CD14-positive monocyte (primary cell): ENCODE measurements at places on chromosomes 4 and X.
A peak's percentile ranks its signal among the peaks of the same experiment; 100 is the strongest.

GRCh38 chr4:157005831-157006230 lies 34.2 kb upstream of the PDGFC start:
- no peak overlapping the region for H3K4me3 ChIP-seq
- no peaks in the 10 kb centered on the region for H3K4me1 ChIP-seq
- H3K36me3 ChIP-seq, result no peaks in the 10 kb centered on the region
- no peaks in the 10 kb centered on the region for H3K27me3 ChIP-seq

- DNase-seq, result no peak
- H3K4me3 ChIP-seq, result no peak overlapping the region
- no peaks in the 10 kb centered on the region for H3K4me1 ChIP-seq
- H3K36me3 ChIP-seq, result no peaks in the 10 kb centered on the region
- H3K27me3 ChIP-seq, result no peaks in the 10 kb centered on the region
Observed at GRCh38 chrX:147072747-147073146, 258.2 kb upstream of the CXorf51A start.

- H3K4me1 ChIP-seq, result no peaks in the 10 kb centered on the region
- no peaks in the 10 kb centered on the region for H3K27me3 ChIP-seq
- no peak overlapping the region for H3K4me3 ChIP-seq
- no peaks in the 10 kb centered on the region for H3K36me3 ChIP-seq
- no peak for DNase-seq
Observed at GRCh38 chr4:137495578-137495977, 36.7 kb downstream of the PCDH18 start.

GRCh38 chrX:41720125-41720779 lies 3.7 kb upstream of the GPR82 start:
- peaks cover 42% of the 10 kb centered on the region for H3K4me1 ChIP-seq
- peak overlapping the region; percentile 47 for H3K27ac ChIP-seq
- no peak for DNase-seq
- H3K4me3 ChIP-seq, result no peak overlapping the region
- H3K36me3 ChIP-seq, result no peaks in the 10 kb centered on the region

GRCh38 chrX:117895418-117895817 lies 221.2 kb downstream of the KLHL13 start:
- no peak for DNase-seq
- H3K4me1 ChIP-seq, result no peaks in the 10 kb centered on the region
- no peaks in the 10 kb centered on the region for H3K27me3 ChIP-seq
- H3K4me3 ChIP-seq, result no peak overlapping the region
- no peak overlapping the region for H3K27ac ChIP-seq
- no peaks in the 10 kb centered on the region for H3K36me3 ChIP-seq

DNA sequence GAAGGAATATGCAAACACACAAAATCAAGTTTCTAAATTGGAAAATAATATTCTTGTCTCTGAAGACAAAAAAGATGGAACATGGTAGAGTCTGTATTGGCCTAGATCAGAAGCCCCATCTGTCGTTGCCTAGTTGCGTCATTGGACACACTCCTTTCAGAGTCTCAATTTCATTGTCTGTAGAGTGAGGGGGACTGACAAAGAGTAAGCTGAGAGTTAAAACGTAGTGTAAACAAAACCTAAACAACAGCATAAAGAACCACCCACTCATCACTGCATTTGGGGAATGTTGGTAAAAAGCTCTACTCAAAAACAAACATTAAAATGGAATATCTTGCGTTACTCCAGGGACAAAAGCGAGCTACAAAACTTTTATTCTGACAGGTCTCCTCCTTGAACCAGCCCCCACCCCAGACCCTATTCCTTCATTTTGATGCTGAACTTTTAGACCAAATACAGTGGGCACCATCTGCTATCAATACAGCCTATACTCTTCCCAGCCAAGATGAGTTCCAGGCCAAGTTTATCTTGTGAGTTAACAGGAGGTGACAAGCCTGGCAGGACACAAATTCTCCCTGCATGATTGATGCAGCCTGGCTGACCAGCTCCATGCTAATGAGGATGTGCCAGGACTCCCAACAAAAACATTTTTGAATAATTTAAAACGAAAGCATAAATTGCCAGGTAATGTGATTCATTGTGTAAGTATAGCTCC lies 125.2 kb downstream of the COL25A1 start:
- H3K36me3 ChIP-seq, result no peaks in the 10 kb centered on the region
- H3K27me3 ChIP-seq, result no peaks in the 10 kb centered on the region
- H3K27ac ChIP-seq, result no peak overlapping the region
- no peak overlapping the region for H3K4me3 ChIP-seq
- no peak for DNase-seq

DNA sequence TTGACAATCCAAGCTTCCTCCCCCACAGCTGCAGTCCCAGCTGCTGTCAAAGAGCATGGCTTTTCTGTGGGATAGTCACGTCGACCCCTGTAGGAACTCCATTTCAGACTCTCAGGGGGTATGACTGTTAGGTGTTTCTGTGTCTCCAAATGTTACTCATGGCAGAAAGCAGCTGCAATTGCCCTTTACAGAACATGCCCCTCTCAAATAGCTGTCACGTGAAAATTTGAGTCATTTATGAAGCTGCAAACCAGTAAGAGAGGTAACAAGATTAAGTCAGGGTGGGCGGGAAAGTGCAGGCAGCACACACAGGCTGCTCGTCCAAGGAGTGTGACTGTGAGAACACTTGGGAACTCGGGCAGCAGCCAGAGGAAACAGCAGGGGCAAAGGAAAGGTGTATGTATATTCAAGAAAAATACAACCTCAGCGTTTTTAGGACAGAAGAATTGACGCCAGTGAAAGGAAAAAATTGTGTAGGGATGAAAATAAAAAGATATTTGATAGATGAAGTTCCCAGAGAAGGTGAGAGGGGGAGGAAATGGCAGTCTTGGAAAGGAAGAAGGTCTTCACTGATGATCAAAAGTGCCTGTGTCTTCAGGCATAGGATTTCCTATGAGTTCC lies 66.5 kb upstream of the TMEM184C start:
- no peak for DNase-seq
- H3K27ac ChIP-seq, result no peak overlapping the region
- no peaks in the 10 kb centered on the region for H3K27me3 ChIP-seq
- no peaks in the 10 kb centered on the region for H3K36me3 ChIP-seq

DNA sequence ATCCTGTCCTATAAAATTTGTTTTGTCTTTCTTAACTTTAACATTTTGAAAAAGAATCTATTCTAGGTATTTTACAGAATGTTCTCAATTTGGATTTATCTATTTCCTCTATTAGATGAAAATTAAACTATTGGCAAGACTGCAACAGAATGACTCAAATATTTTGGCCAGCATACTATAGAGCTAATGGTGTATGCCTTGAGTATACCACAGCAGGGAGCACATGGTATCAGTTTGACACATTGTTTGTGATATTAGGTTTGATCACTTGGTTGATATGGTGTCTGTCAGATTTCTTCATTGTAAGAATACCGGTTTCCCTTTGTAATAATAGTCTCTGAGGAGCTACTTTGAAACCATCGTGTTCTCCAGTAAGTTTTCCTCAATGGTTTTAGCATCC lies 87.8 kb upstream of the NPNT start:
- no peaks in the 10 kb centered on the region for H3K36me3 ChIP-seq
- H3K4me1 ChIP-seq, result no peaks in the 10 kb centered on the region
- no peak overlapping the region for H3K4me3 ChIP-seq
- no peaks in the 10 kb centered on the region for H3K27me3 ChIP-seq
- DNase-seq, result no peak
